ENCODE measurements at places on chromosomes 4 and X.

DNA sequence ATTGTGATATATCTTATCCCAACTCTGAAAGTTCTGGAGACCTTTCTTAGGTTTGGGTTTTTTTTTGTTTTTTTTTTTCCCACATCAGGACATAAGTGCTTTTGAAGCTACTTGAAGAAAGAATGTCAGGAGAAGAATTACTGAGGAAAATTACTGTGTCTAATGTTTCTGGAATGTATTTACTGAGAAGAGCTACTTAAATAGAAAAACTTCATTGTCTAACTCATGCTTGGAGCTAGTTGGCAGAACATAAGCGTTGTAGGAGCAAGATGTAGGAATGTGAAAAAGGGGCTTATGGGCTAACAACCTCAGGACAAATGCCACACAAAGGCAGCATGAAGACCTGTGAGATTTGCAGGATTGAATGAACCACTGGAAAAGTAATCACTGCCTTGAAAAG is 166.6 kb upstream of the GLRA2 start:
- DNase-seq, result no peak

- no peak for DNase-seq
Measured at GRCh38 chr4:58935332-58935731, 1825.1 kb upstream of the IGFBP7 start.

DNA sequence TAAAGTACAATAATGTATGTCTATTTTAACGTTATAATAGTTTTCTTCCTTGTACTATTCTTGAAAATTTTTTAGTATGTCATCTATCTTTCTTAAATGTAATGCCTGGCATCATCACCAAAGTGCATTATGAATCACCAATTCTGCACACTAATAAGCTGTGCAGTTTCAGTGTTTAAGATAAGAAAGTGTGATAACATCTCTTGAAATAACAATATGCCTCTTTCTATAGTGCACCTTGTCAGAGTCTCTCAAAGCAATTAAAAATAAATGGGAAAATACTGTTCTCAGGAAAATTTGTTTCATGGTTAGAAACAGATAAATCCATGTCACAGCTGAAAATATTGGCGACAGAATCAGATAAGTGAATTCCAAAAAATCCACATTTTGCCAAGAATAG is 457.4 kb upstream of the PCDH10 start:
- DNase-seq, result no peak

GRCh38 chr4:11214281-11214680 is 214.4 kb downstream of the HS3ST1 start:
- peak; percentile 28 for DNase-seq

- no peak for DNase-seq
Measured at GRCh38 chr4:120760047-120760446, 162.5 kb downstream of the PRDM5 start.

- peak; percentile 40 for DNase-seq
Measured at GRCh38 chr4:22389240-22389870, 126.5 kb downstream of the ADGRA3 start.

GRCh38 chr4:21890231-21890630 is 58.3 kb downstream of the KCNIP4 start:
- no peak for DNase-seq

DNA sequence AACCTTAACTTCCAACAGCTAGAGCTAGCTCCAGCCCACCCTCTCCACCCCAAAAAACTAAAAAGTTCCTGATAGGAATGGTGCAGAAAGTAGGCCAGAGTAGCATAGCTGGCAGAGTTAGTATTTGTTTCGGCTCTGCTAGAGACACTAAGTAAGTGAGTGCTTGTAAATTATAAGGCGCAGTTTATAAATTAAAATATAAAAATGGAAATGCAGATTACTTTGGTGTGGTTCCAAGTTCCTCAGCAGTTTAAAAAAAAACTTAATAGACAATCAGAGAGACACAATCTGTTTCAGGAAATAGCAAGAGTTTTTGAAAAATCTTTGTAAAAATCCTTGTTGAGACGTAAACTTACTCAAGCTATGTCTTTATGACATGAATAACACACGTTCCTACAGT is 2.8 kb upstream of the LGI2 start:
- DNase-seq, result no peak

DNA sequence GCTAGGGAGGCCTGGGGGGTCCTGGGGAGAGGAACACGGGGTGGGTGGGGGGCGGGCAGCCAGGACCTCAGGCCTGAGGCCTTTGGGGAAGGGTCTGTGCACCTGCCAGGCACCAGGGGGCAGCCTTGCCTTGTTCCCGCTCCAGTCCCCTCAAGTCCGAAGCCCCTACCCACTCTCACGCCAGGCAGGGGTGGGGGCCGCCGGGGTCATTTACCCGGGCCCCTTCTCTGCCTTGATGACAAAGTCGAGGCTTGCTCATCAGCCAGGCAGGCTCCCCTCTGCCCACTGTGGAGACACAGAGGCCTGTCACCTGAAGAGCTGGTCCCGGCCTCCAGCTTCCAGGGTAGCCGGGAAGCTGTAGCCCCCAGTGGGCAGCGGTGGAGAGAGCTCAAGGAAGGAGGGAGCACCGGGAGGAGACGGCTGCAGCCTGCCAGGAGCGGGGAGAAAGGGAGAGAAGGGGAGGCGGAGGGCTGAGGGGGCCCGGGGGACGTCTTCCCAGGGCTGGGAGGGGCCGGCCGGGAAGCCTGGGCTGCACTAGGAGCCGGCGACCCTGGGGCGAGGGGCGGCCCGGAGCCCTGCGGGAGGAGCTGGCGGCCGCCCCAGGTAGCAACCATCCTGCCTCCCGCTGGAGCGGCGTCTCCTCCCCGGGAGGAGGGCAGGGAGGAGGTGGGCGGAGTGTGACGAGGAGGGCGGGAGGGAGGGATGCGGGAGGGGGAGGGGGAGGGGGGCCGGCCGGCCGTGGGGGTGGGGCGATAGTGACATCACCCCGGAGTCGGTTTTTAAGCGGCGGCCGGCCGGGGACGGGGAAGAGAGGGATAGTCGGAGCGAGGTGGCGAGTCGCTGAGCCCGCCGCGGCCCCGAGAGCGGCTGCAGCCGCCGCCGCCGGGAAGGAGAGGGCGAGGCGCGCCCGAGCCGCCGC is at the start of gene SLC6A8:
Gene SLC6A8, plus strand, starts transcription at position 806 of the 919 bp plus-strand sequence. CDS start 649 bp downstream, outside the sequence.
- peak; percentile 67 for DNase-seq

DNA sequence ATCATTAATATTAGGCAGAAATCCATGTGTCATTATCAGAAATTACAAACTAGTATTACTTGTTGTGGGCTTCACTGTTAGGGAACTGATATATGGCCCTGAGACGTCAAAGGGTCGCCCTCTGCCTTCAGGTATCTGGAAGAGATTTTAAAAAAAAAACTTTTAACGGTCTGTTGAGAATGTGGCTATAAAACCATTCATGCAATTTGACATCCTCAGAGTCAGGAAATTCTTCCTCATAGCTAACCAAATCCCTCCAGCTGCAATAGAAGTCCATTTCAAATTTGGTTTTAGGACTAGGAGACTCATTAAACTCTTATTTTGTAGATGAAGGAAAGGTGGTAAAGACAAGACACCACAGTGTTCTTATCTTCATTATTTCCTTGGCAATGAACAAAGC is 194.2 kb upstream of the NOCT start:
- no peak for DNase-seq

- no peak for DNase-seq
Measured at GRCh38 chrX:155949098-155949497, 48.4 kb upstream of the IL9R start.

DNA sequence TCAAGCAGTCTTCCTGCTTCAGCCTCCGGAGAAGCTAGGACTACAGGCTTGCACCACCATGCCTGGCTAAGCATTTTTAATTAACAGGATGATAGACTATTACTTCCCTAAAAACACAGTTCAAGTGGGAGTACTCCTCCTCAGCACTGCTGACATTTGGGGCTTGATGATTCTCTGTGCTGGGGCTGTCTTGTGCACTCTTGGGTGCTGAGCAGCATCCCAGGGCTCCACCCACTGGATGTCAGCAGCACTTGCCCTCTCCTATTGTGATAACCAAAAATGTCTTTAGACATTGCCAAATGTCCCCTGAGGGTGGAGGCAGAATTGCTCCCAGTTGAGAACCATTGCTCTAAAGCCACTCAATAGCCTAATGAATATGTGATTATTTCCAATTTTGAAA is 60.4 kb downstream of the CLCN4 start:
- no peak for DNase-seq

GRCh38 chrX:119121341-119121740 is 6.3 kb downstream of the KIAA1210 start:
- no peak for DNase-seq

- DNase-seq, result no peak
Measured at GRCh38 chr4:17232566-17233253, 279.2 kb downstream of the QDPR start.

DNA sequence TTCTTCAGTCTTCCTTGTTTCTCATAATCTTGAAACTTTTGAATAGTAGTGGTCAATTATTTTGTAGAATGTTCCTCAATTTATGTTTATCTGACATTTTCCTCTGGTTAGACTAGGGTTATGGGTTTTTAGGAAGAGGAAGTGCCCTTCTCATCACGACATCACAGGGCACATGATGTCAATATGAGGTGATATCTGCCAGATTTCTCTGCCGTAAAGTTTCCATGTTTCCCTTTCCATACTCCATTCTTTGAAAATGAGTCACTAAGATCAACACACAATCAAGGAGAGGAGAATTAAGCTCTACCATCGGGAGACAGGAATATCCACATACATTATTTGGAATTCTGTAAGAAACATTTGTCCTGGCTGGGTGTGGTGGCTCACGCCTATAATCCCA is 28.4 kb downstream of the RP2 start:
- no peak for DNase-seq

DNA sequence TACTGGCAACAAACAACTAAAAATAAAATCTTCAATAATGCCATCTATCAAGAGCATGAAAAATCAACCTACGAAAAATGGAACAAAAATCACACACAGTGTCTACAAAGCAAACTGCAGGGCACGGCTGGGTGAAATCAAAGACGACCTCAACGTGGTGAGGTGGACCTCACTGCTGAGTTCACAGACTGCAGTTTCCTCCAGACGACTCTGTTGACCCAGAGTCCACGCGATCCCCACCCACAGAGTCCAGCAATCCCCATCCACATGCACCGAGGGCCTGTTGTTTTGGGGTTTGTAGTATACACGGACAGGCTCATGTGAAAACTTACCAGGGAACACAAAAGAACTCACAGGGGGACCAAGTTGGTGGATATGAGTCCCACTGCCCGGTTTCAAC is 31.1 kb upstream of the GTPBP6 start:
- DNase-seq, result no peak

- DNase-seq, result no peak
Measured at GRCh38 chr4:96602661-96603060, 762.8 kb downstream of the PDHA2 start.

DNA sequence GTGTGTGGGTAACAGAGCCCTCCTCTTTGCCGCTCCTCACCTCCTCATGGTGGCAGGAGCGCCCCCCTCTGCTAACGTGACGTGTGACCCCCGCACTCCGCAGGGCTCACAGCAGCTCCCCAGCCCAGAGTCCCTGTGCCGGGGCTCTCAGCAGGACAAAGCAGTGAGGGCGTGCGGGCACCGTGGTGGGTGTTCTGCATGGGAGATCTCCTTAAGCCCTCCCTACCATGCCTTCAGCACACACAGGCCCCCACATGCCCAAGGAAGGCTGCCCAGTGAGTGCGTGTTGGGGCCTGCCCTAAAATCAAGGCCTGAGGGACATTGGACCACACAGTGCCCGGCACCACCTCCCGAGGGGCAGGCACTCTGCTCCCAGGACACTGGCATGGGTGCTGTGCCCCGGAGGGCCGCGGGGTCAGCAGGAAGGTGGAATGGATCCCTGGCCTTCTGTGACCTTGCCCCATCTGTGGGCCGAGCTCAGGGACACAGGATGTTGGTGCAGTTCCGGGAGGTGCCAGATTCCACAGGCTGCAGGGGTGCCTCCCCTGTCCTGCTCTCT is 10.1 kb downstream of the PSAPL1 start:
- DNase-seq, result no peak

DNA sequence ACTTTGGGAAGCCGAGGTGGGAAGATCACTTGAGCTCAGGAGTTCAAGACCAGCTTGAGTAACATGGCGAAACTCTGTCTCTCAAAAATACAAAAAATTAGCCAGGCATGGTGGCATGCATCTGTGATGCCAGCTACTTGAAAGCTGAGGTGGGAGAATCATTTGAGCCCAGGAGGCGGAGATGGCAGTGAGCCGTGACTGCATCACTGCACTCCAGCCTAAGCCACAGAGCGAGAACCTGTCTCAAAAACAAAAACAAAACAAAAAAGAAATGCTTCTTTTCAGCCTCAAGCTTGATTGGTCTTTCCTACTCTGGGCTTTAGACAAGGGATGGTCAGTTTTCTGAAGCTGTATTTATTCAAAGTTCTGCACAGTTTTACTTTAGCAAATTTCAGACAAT is 15.8 kb upstream of the DHRSX start:
- no peak for DNase-seq

DNA sequence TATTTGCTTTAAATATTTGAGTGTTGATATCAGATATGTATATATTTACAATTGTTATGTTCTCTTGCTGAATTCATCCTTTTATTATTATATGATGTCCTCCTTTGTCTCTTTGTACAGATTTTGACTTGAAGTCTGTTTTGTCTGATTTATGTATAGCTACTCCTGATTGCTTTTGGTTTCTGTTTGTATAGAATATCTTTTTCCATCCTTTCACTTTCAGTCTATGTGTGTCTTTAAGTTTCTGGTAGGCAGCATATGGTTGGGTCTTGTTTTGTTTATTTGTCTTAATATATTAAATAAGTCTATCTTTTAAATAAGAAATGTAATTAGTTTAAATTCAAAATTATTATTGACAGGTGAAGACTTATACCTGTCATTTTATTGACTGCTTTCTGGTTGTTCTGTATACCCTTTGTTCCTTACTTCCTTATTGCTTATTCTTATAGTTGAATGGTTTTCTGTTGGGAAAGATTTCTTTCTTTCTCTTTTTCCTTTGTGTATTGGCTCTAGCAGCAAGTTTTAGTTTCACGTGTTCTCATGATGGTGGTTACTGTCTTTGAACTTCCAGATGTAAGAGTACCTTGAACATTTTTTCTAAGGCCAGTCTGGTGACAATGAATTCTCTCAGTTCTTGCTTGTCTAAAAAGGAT is 31.1 kb downstream of the RAB28 start:
- DNase-seq, result no peak

DNA sequence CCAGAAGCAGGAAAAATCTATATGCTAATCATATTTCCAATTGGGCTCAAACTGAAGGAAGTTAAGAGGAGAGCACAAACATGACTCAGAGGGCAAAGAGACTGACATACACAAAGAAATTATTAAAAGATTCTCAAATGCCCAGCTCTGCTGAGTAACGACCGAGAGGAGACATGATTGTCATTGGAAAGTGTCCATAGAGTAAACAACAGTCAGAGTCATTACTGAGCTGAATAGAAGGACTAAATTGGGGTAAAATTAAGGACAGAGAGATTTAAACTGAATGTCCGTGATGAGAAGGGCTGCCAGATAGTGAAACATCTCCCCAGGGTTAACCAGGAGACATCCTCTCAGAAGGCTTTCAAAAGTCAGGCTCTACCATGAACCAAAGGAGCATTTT is 111.2 kb upstream of the GALNT7 start:
- DNase-seq, result no peak

DNA sequence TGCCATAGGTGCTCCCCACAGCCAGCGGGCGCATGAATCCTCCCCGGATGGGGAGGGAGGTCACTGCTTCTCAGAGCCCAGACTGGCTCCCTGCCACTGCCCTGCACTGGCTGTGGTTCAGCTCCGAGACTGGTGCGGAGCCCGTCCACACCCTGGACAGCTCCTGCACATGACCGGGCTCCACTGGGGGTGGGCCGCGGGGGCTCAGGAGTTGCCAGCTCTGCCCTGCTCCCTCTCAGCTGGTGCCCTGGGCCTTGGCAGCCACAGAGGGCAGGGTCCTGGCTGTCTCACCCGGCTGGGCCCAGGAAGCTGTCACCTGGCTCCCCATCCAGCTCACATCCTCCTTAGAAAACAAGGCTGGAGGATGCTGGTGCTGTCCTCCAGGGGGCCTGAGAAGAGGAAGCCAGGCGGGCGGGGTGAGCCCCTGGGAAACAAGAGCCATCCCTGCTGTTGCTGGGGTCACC is 64.9 kb upstream of the ADRA2C start:
- no peak for DNase-seq

Data from HuH-7 (cell line).